ENCODE measurements at places on chromosomes 4 and X.

DNA sequence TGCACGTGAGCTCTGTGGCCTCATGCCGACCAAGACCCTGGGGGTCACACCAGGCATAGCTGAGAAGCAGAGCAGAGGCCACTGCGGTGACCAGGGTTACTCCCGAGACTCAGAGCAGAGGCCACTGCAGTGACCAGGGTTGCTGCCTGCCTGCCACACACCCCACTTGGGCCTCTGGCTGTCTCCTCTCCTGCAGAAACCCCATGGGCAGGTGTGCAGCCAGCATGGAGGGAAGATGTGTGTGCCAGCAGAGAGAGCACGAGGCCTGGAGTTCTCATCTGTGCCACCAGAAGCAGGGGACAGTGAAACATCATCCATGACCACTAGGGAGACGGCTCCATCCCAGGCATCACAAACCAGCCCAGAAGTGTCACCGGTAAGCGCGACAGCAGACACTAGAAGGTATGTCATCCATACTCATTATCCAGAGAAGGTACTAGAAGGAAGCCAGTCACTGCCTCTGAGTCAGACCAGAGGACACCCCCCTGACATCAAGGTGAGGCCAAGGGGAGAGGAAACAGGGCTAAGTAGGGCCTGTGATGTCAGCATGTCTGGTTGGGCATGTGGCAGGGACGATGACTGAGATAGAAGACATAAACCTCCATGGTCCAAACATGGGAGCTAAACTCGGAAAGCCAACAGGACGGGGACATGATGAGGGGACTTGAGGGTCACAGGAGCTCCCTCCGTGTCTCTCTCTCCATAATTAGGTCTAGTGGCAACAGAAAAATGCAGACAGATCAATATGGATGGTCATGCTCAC, 24.2 kb upstream of the SPON2 start:
- no peak for DNase-seq

- no peak for DNase-seq
Measured at GRCh38 chr4:130099105-130099504, 1003.2 kb downstream of the C4orf33 start.

DNA sequence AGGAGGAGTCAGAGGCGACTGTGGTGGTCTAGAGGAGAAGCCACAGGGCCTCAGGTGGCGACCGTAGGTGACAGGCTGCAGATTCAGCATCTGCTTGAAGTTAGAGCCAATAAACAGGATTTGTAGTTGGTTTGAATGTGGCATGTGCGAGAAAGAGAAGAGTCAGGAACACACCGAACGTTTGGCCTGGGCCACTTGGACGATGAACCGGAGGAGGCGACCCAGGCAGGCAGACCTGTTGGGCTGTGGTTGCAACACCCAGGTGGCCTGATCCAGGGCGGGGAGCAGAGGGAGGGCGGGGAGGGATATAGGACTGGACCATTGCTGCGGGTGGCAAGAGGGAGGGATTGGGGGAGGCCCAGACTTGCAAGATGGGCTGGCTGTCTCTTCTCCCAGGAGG, 10.0 kb upstream of the PSAPL1 start:
- DNase-seq, result no peak

DNA sequence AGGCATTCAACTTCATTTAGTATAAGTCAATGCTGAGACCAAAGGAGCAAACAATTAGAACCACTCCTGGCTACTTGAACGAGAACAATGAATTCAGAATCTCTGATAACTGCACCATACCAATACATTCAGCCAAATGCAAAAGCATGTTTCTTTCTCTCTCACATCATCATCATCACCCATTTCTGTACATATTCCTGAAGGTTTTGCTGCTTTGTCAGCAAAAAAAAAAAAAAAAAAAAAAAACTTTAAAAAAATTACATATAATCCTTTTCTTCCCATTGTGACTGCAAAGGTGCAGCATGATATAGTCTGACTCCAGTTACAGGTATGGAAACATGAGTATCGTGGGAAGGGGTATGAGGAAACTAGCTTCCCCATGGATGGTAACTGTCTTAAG, 35.6 kb downstream of the FBXW7 start:
- no peak for DNase-seq

DNA sequence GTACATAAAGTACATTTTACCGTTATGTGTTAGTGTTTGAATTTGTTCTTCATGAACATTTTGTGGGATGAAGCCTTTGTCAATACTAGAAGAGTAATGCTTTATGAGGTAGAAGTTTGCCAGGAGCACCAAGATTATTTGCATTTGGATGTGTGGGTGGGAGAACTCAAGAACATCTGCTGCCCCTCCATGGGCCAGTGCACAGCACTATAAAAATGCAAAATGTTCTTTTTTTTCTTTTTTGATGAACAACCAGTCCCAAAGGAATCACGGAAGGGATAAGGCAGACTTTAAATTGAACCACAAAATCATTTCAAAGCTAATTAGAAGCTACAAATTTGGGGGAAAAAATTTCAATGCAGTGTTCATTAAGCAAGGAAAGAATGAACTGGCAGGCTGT, 300.3 kb upstream of the NWD2 start:
- DNase-seq, result no peak

DNA sequence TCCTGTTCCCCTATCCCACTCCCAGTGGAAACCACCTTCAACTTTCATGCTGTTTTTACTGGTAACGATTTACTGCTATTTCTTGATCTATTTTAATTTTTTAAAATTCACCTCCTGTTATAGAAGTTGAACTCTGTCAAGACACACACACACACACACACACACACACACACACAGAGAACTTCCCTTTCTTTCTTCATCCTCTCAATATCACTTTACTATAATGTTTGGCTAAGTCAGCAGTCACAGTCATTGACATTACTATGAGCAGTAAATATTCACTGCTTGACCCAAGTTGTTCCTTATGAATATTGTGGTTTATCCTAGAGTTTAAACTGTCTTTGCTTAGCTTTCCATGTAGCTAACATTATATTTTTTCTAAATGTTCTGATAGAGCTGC, 24.0 kb upstream of the SGMS2 start:
- DNase-seq, result no peak
